ENCODE measurements at places on chromosomes 12 and 14.

GRCh38 chr14:76697246-76697905 lies 63.9 kb upstream of the VASH1 start:
- no peak for DNase-seq

DNA sequence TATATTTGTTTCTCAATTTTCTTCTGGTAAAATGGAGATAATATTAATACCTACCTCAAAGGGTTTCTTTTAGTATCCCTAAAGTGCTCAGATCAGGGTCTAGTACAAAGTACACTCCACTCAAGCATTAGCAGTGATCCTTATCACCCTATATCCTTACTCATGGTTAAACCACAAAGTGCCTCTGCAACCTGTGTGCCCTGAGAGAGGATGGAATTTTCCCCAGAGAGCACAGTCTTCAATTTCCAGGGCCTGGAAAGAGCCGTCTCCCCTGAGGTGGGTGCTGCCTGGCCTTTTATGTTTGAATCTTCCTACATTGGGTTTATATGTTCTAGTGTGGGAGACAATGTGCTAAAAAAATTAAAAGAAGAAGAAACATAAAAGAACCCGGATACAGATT lies 183.1 kb upstream of the FBXO33 start:
- DNase-seq: no peak

DNA sequence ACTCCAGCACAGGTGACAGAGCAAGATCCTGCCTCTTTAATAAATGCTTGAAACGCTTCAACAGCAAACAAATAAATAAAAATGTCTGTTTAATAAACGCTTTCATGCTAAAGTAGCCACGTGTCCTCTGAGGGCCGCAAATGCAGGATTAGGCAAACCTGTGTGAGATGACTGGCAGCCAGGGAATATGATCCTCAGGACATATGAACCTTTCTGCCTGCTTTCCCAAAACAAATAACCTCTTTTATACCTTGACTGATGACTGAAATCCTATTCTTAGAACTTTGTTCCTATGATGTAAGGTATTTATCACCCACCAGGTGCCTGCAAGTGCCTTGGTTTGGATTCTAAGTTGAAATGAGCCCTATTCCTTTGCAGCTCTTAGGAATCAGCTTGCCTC lies 14.5 kb upstream of the FLVCR2 start:
- DNase-seq: no peak

DNA sequence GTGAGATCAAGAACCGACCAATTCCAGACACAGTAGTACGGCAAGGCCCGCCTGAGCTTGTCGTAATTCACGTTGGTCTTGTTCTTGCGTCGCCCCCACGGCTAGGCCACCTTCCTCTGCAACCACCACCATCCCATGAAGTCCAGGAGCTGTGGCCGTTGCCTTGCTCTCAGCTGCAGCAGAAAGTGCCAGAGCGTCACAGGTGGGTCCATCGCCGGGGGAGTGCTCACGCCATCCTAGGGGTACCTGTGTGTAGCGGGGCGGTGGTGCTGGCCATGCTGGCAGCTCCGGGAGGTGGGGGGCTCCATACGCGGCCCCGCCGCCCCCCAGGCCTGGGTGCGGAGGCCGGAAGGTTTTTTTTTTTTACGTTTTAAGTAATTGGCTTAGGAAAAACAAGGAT lies 23.1 kb downstream of the TMEM121 start:
- DNase-seq: no peak

DNA sequence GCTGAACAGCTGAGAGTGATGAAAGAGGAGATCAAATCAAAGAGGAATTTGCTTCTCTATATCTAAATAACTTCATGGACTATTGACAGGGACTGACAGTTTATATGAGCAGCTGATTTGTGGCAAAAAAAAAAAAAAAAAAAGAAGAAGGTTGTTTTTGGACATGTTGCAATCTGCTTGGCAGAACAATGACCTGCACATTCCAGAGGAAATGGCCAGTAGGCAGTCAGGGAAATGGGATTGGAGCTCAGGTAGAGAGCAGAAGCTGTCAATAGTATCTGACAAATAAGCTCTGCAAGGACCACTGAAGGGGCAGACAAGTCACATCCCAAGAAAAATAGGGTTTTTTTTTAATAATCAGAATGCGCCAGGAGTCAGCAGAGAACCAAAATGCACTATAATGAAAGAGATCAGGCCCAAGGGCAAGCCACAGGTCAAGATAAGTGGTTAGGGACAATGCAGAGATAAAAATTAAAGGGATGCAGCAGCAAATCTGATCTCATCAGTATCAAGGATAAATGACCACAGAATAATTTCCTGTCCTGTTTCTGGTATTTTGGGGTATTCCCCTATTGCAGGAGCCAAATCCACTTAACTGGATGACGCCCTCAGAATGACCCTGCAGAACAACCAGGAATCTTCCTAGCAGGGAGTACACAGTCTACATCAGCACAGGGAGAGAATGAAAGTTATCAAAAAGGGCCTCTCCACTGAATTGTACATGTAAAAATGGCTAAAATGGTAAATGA lies 22.6 kb upstream of the DUSP16 start:
- DNase-seq: no peak

DNA sequence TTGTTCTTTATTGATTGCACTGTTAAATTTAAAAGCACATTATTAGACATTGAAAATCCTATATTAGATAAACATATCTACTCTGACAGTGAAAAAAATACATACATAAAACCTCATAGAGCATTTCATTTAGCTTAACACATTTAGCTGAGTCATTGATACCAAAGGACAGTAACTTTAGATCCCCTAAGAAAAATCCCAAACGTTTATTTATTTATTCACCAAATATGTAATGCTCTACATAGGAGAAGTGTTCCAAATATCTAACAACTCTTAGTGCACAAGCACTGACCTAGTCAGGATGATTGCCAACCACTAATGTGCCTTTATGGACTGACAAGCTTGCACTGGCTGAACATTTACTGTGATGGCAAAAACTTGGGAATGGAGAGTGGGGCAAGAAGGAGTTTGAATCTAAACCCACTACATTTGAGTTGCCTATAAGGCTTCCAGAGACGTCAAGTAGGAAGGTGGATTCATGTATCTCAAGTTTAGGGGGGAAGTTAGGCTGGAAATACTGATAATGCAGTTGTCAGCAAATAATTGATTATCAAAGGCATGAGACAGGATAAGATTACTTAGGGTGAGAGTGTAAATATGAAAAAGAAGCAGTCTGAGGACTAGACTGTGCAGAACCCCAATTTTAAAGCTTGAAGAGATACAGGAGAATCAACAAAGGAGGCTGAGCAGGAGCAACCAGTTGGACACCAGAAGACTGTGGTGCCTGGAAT lies 156.4 kb downstream of the PLCZ1 start:
- no peak for DNase-seq

- no peak for DNase-seq
Measured at GRCh38 chr12:95949477-95950206, 6.5 kb downstream of the AMDHD1 start.

GRCh38 chr14:69685716-69686115 lies 74.3 kb downstream of the SUSD6 start:
- no peak for DNase-seq

DNA sequence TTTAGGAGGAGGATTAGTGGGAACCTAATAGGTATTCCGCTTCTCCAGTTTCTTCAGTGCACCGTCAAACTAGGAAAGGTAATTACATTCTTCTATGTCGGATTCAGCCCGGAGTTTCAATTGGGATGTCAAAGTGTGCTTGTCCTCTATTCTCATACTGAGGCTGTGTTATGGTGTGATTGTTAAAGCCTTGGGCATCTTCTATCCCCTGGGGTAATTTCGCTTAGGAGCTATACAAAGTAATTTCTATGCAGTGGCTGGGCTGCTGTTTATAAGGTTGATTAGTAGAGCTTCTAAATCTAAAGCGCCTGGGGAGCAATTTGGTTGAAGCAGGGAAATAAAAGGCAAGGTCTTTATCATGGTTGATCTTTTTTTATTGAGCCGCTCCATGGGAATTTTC lies 399.6 kb downstream of the ZFP36L1 start:
- no peak for DNase-seq

GRCh38 chr12:109433618-109434017 lies 43.5 kb downstream of the KCTD10 start:
- DNase-seq: no peak

DNA sequence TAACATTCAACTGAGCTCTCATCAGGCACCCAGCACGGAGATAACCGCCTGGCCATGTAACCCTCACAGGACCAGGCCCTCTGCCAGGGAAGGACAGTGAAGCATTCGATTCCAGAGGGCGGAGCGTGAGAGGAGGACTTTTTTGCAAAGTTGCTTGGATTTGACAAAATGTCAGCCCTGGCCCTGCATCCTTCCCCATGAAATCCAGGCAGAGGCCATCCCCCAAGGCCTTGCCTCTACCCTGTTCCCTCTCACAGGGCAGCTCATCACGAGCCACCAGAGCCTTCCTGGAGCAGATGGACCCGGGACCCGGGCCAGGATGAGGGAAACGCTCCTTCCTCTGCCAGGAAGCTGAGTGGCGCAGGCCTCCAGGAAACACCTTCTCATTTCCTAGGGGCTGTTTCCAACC lies 17.0 kb downstream of the CAMKK2 start:
- no peak for DNase-seq

DNA sequence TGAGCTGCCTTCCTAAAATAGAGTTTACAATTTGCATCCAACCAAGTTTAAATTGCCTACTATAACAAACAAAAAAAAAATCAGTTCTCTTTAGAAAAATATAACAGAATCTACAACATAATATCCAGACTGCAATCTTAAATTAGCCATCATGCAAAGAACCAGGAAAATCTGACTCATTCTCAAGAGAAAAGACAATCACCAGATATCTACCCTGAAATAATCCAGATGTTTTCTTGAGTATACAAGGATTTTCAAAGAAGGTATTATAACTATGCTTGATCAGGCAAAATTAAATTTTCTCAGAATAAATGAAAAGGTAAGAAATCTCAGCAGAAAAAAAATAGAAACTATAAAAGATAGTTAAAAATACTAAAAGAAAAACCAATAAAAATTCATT lies 115.6 kb downstream of the CCER1 start:
- DNase-seq: no peak

DNA sequence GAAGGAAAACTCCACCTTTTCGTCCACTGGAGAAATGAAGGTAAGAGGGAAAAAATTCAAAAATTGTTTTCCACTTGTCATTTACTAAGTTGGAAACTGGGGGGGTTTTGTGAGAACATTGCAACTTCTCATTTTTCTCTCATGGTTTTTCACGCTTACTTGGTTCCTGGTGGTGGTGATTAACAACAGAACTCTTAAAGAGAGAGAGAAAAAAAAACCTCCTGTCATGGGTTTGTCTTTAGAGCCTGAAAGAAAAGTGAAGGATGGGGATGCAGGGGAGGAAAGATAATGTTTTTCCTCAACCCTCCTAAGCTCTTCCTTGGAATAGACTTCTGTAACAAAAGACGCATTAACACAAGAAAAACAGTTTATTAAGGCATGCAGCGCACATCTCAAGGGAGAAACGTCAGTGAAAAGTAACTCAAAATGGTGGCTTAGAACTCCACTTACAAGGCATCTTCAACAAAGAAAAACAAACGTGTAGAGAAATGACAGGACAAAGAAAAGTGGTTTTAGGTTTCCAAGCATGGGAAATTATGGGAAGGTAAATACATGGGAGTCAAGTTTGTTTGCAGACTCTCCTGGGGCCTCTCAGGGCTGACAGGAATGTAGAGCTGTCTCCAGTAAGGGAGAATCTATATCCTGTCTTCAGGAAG lies 81.9 kb upstream of the ATF7IP start:
- no peak for DNase-seq

- no peak for DNase-seq
Measured at GRCh38 chr14:88852632-88853031, 28.2 kb downstream of the TTC8 start.

GRCh38 chr12:22059976-22060647 lies 14.1 kb downstream of the CMAS start:
- no peak for DNase-seq

- no peak for DNase-seq
Measured at GRCh38 chr12:49873361-49873934, 30.3 kb downstream of the FAIM2 start.

DNA sequence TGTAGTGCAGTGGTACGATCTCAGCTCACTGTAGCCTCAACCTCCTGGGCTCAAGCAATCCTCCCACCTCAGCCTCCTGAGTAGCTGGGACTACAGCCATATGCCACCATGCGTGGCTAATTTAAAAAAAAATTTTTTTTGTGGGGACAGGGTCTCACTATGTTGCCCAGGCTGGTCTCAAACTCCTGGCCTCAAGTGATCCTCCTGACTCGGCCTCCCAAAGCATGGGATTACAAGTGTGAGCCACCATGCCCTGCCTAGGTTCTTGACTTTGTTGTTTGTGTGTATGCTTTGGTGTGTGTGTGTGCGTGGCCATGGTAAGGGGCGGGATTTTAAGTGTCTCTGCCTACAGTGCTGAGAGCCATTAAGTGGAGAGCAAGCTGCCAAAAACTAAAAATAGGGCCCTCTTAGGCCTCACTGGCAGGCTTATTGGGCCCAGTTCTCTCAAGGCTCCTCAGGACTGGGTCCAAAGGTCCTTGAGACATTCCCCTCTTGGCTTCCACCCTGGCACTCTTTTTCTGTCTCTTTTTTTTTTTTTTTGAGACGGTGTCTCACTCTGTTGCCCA lies 5.1 kb downstream of the COX14 start:
- no peak for DNase-seq

- DNase-seq: no peak
Measured at GRCh38 chr12:15982921-15983320, 71.8 kb downstream of the DERA start.

DNA sequence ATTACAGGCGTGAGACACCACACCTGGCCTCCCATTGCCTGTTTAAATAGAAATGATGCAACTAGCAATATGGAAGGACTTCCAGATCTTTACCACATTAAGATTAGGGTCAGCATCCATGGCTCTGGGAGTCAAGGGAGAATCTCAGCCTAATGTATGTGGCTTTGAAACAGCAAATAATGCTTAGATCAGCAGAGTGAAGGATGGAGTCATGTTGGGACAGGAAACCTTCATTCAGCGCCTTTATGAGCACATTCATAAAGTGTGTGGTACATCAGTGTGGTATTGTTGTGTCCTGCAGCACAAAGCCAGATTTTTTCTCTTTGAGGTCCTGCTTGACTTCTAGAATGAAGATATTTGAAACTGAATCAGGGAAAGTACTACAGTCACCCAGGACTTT lies 15.3 kb upstream of the SPSB2 start:
- no peak for DNase-seq

DNA sequence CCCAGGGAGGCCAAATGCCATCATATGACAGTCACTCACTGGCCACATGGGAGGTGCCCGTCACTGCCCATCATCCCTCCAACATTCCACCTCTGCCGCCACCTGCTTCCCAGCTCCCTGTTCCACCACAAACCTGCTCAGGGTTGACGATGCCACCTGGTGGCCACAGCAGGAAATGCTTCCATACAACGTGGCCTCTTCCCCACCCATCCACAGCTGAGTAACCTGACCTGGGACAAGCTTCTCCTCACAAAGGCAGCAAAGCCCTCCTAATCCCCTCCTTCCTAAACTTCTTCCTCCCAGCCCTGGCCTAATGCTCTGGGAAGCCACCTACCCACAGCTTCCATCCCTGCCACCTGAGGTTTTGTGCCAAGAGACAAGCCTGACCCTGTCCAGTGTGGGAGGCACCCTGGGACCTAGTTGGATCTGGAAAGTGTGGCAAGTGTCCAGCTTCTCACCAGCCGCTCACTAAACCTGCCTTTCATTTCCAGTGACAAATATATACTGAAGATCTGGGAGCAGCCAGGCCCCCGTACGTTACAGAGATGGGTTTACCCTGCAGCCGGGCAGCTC lies 4.3 kb downstream of the DEGS2 start:
- no peak for DNase-seq

- no peak for DNase-seq
Measured at GRCh38 chr12:58313091-58313855, 371.9 kb downstream of the ATP23 start.

- no peak for DNase-seq
Measured at GRCh38 chr14:73747379-73748211, 33.4 kb upstream of the PNMA1 start.
